Trophoblast cell (in vitro differentiated cells and primary cell): ENCODE measurements at places on chromosomes 2 and 18.

- DNase-seq: no peak
These were observed 154.5 kb downstream of the MGAT5 start for GRCh38 chr2:134408386-134408785.

DNA sequence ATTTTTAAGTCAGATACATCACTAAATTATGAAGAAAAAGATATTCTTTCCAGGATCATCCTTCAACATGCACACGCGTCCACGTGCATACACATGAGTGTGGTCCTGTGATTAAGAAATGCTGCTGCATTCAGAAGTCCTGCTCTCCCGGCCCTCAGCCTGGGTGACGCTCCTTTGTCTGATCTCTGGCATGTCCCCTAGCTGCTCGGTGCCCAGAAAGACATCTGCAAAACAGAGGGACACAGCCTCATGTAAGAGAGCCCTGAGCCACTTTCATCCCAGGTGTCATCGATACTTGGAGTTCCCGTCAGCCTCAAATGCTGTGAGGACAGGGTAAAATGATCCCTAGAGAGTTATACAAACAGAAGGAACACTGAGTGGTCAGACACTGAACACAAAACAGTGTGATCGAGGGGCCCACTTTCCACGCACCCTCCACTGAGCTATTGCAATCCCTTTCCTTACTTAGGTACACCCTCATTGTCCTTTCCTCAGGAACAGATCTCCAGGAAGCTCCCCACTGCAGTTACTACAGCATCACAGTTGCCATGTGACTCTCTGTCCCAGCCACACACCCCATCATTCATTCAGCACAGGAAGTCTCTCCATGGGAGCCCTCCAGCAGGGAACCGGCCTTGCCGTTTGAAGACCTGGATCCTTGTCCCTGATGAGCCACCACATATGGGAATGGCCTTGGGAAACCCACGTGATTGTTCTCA is 32.1 kb downstream of the CRACDL start:
- no peak for DNase-seq

- no peak for DNase-seq
These were observed 18.1 kb upstream of the ROCK1 start for GRCh38 chr18:21129566-21130216.

DNA sequence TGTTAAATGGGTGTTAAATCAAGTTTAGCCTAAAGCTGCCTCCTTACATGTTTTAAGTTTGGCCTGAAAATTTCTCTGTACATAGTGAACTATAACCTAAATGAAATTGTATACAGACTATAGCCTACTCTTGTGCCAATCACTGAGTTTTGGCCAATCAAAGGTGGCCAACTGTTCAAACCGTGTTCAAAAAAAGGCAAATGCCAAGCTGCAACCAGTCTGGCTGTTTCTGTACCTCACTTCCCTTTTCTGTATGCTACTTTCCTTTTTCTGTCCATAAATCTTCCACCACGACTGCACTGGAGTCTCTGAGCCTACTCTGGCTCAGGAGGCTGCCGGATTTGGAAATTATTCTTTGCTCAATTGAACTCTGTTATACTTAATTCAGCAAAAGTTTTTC is 121.0 kb downstream of the SPOPL start:
- no peak for DNase-seq

GRCh38 chr2:198114064-198114463 is 309.7 kb downstream of the PLCL1 start:
- DNase-seq: no peak

DNA sequence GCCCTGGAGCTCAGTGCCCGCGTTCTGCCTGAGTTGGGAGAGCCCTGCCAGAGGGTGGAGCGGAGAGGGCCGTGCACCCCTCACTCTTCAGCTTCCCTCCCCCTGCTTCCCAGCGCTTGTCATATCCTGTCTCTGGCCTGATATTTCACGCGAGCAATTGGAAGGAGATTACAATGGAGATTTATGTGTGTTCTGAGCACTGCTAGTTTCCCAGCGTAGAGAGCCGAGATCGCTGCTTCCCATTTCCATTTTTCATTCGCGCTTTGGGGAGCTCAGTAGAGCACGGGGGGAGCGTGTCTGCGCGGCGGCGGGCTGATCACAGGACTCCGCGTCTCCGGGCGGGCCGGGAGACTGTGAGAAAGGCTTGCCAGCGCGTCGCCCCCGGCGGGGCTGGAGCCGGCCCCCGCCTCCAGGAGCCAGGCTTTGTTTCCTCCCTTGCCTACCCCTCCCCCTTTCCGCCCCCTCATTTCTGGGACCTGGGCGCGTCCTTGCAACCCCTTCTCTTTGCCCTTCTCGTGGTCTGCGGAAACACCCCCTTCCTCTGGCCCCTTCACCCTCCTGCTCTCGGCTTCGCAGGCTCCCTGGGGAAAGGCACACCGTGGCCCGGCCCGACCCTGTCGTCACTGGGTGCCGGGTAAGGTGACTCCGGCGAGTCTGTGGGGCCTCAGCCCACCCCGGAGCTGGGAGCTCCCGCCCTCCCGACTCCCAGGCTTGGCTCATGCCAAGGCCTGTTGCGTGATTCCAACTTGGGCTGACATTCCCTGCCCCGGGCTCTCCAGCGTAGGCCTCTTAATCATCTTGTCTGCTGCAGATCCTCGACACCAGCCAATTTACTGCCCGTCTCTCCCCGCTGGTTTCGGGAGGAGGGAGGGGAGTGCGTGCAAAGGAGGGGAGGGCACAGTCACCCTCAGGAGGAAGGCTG is 5.8 kb downstream of the DLX2 start:
- no peak for DNase-seq

DNA sequence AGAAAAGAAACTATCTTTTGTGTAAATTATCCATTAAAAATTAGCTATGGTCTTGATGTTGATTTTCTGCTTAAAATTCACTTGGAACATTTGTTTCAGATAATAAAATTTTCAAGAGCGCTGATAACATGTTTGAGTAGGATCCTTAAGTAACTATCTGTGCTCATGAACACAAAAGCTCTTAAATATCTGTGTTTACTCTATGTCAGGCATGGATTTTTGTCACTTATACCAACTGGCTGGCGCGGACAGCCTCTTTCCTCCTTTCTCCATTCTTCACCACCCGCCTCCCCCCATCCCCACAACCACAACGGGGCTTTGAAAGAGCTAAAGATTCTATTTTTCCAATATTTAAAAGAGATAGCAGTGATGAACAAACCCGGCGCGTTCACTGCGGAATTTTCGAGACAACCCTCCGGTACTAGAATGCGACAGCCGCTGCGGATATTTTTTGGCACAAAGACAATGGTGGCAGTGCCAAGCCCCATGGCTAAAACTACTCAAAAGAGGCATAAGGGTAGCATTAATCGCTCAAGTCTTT is 181.5 kb downstream of the TCF4 start:
- no peak for DNase-seq
